ENCODE measurements at places on chromosomes 13 and 19. TPM values are rescaled to one million over a fixed set of nuclear protein-coding genes. Genes with fewer than 3 reads are reported as not detected.
A peak's percentile ranks its signal among the peaks of the same experiment; 100 is the strongest.

- H3K4me3 ChIP-seq: peak overlapping the region; percentile 92
- peak overlapping the region; percentile 69 for H3K27ac ChIP-seq
- peaks cover 19% of the 10 kb centered on the region for H3K4me1 ChIP-seq
Measured at GRCh38 chr19:8609279-8610040, 1.1 kb downstream of the ADAMTS10 start.

DNA sequence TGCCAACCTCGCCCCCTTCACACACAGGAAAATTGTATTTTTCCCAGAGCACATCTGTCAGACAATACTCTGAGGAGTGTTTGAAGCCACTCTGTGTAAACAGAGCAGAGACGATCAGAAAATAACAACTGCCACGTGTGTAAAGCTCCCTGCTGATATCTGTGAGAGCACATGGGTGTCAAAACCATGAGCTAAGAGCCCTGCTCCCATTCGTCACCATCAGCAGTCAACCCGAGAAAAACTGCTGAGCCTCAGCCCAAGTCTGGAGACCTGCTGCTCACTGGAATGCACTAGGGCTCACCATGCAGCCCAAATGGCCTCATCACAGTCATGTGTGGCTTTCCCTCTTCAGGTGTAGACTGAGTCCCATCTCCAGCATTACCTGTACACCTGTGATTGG, 304.1 kb downstream of the FGF14 start:
- no peaks in the 10 kb centered on the region for H3K4me1 ChIP-seq
- no peaks in the 10 kb centered on the region for H3K36me3 ChIP-seq
- H3K4me3 ChIP-seq: no peak overlapping the region
- peaks cover 4% of the 10 kb centered on the region for H3K27me3 ChIP-seq

GRCh38 chr19:10256551-10256950, 4.5 kb downstream of the MRPL4 start:
- H3K4me3 ChIP-seq: no peak overlapping the region
- DNase-seq: no peak
- H3K27ac ChIP-seq: no peak overlapping the region

- DNase-seq: no peak
- H3K4me3 ChIP-seq: no peak overlapping the region
- no peaks in the 10 kb centered on the region for H3K4me1 ChIP-seq
- H3K27ac ChIP-seq: no peak overlapping the region
Measured at GRCh38 chr19:50546527-50547221, 21.6 kb downstream of the LRRC4B start.

TMEM150B gene
- not detected for total RNA-seq

- peak overlapping the region; percentile 100 for H3K27ac ChIP-seq
- H3K36me3 ChIP-seq: peaks cover 18% of the 10 kb centered on the region
- no peak for DNase-seq
Measured at GRCh38 chr19:19459073-19459472, 53.6 kb downstream of the GATAD2A start.

GRCh38 chr13:41231786-41232185, 31.6 kb downstream of the MTRF1 start:
- no peaks in the 10 kb centered on the region for H3K27me3 ChIP-seq
- H3K27ac ChIP-seq: no peak overlapping the region
- peaks cover 8% of the 10 kb centered on the region for H3K4me1 ChIP-seq
- no peak overlapping the region for H3K4me3 ChIP-seq
- no peak for DNase-seq
- H3K36me3 ChIP-seq: peaks cover 35% of the 10 kb centered on the region

CBY2 gene
- not detected for total RNA-seq

GRIN3B gene
- total RNA-seq: not detected

GADD45GIP1 gene
- total RNA-seq: 37.1 TPM

DNA sequence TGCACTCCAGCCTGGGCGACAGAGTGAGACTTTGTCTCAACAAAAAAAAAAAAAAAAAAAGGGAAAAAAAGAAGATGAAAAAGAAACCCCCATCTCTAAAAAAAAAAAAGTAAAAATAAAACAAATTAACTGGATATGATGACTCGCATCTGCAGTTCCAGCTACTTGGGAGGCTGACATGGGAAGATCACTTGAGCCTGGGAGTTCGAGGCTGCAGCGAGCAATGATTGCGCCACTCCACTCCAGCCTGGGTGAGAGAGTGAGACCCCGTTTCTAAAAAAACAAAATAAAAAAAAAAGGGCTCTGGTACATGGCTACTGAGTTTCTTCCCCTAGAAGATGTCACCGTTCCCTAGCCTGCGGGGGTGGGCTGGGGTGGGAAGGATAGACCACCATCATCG, 2.4 kb upstream of the CATSPERG start:
- no peaks in the 10 kb centered on the region for H3K27me3 ChIP-seq
- peaks cover 5% of the 10 kb centered on the region for H3K36me3 ChIP-seq
- H3K4me1 ChIP-seq: peaks cover 6% of the 10 kb centered on the region
- H3K27ac ChIP-seq: no peak overlapping the region
- H3K4me3 ChIP-seq: no peak overlapping the region
- no peak for DNase-seq

GRCh38 chr19:49772850-49773432, 6.1 kb downstream of the AP2A1 start:
- H3K4me3 ChIP-seq: no peak overlapping the region
- H3K4me1 ChIP-seq: peaks cover 24% of the 10 kb centered on the region
- H3K36me3 ChIP-seq: peaks cover 4% of the 10 kb centered on the region

GRCh38 chr19:33063753-33064457, 783 bp downstream of the RHPN2 start:
- peaks cover 37% of the 10 kb centered on the region for H3K27me3 ChIP-seq
- H3K4me1 ChIP-seq: no peaks in the 10 kb centered on the region
- no peaks in the 10 kb centered on the region for H3K36me3 ChIP-seq
- H3K27ac ChIP-seq: no peak overlapping the region
- no peak for DNase-seq

GRCh38 chr19:7744199-7744786, 3.0 kb downstream of the CD209 start:
- peaks cover 5% of the 10 kb centered on the region for H3K36me3 ChIP-seq
- H3K4me1 ChIP-seq: peaks cover 14% of the 10 kb centered on the region
- H3K27ac ChIP-seq: no peak overlapping the region
- no peak overlapping the region for H3K4me3 ChIP-seq

KCNN1 gene
- 0.34 TPM for total RNA-seq

TTC9B gene
- total RNA-seq: not detected

FREM2 gene
- total RNA-seq: not detected

PIAS4 gene
- total RNA-seq: 26.3 TPM

GRCh38 chr19:57771417-57771816, 1.9 kb downstream of the ZNF586 start:
- H3K4me1 ChIP-seq: peaks cover 32% of the 10 kb centered on the region
- H3K27ac ChIP-seq: peak overlapping the region; percentile 52
- no peaks in the 10 kb centered on the region for H3K27me3 ChIP-seq
- H3K4me3 ChIP-seq: peak overlapping the region; percentile 92
- peaks cover 81% of the 10 kb centered on the region for H3K36me3 ChIP-seq
- no peak for DNase-seq

GRCh38 chr13:44212633-44213396, 160.8 kb upstream of the SERP2 start:
- H3K27ac ChIP-seq: no peak overlapping the region
- no peak overlapping the region for H3K4me3 ChIP-seq
- DNase-seq: no peak
- no peaks in the 10 kb centered on the region for H3K27me3 ChIP-seq
- H3K36me3 ChIP-seq: no peaks in the 10 kb centered on the region

DNA sequence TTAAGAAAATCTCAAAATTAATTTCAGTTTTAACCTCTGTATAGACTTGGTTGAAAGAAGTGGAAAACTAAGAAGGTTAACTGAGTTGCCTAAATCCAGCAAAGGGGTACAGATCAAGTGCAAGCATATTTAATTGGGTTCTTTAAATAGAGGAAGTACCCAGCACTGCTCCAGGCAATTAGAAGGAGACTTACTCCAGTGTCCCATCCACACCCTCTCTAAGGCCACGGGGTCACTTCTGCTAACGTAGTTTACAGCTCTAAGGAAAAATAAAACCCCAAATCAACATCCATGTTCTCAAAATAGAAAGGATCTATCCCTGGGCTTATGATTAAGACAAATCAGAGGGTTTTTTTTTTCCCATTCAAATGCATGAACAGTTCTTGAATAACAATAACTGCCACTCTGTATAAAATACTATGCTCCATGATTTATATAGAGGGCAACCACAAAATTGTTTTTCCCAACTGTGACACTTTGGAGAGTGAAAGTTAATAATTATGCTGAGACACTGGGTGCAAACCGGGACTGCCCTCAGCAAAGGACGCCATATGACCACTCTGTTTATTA, 4.6 kb downstream of the FRY start:
- no peak overlapping the region for H3K27ac ChIP-seq
- H3K4me3 ChIP-seq: no peak overlapping the region
- peaks cover 7% of the 10 kb centered on the region for H3K4me1 ChIP-seq

GRCh38 chr19:58007285-58007684, 4.7 kb upstream of the ZNF606 start:
- H3K27ac ChIP-seq: no peak overlapping the region
- H3K36me3 ChIP-seq: peaks cover 68% of the 10 kb centered on the region
- peaks cover 25% of the 10 kb centered on the region for H3K4me1 ChIP-seq
- H3K4me3 ChIP-seq: no peak overlapping the region

- peaks cover 39% of the 10 kb centered on the region for H3K4me1 ChIP-seq
- DNase-seq: no peak
- peak overlapping the region; percentile 99 for H3K4me3 ChIP-seq
- H3K27me3 ChIP-seq: no peaks in the 10 kb centered on the region
- peaks cover 11% of the 10 kb centered on the region for H3K36me3 ChIP-seq
Measured at GRCh38 chr19:11989112-11989456, 24.2 kb downstream of the ZNF763 start.

SIGLEC9 gene
- total RNA-seq: 1.3 TPM

LGALS7 gene
- total RNA-seq: not detected

- H3K4me3 ChIP-seq: peak overlapping the region; percentile 68
- peaks cover 5% of the 10 kb centered on the region for H3K36me3 ChIP-seq
- peaks cover 83% of the 10 kb centered on the region for H3K27me3 ChIP-seq
- peaks cover 18% of the 10 kb centered on the region for H3K4me1 ChIP-seq
- H3K27ac ChIP-seq: peak overlapping the region; percentile 93
Measured at GRCh38 chr19:38213911-38214625, 10.0 kb downstream of the DPF1 start.

GRCh38 chr19:29546583-29547190, 20.9 kb downstream of the VSTM2B start:
- H3K27ac ChIP-seq: no peak overlapping the region
- peaks cover 11% of the 10 kb centered on the region for H3K27me3 ChIP-seq
- no peaks in the 10 kb centered on the region for H3K4me1 ChIP-seq
- H3K4me3 ChIP-seq: no peak overlapping the region
- no peak for DNase-seq

IL11 gene
- total RNA-seq: not detected

DNA sequence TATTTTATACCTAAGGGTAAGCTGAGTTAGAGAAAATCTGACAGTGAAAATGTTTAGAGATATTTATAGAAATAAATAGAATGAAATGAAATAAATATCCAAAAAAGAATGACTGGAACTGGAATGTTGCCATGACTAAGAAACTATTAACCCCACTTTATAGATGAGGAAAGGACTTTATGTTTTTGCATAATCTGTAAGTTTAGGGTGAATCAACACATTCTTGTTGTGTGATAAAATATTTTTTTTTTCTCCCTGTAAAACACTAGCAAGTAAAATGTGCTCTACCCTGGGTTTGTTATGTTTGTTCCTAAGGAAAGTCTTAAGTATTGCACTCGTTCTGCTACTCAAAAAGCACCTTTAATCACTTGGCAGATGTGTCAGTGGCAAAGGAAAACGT, 83.8 kb upstream of the KL start:
- H3K36me3 ChIP-seq: peaks cover 3% of the 10 kb centered on the region
- no peak overlapping the region for H3K4me3 ChIP-seq
- no peak overlapping the region for H3K27ac ChIP-seq
- no peaks in the 10 kb centered on the region for H3K4me1 ChIP-seq

WTIP gene
- total RNA-seq: 0.23 TPM

ADAMTSL5 gene
- total RNA-seq: 1.1 TPM

DNA sequence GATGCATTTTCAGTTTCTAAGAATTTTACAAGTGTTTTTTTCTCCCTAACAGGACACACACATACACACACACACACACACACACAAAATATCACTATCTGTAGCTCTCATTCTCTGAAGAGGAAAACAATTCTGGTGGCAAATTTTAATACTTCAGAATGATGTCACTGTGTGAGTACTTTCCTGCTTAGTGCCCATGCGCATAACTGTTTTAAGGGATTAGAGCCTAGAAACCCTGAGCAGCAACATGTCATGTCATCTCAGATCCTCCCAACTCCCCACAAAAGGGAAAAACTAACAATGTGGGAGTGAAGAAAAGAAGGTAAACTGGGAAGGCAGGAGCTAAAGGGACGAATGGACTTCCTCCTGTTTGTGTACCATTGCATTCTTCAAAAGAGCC, 401.2 kb downstream of the SPRY2 start:
- no peaks in the 10 kb centered on the region for H3K36me3 ChIP-seq
- DNase-seq: no peak
- H3K27me3 ChIP-seq: no peaks in the 10 kb centered on the region
- H3K4me3 ChIP-seq: no peak overlapping the region
- no peak overlapping the region for H3K27ac ChIP-seq

- H3K27me3 ChIP-seq: peaks cover 3% of the 10 kb centered on the region
- no peaks in the 10 kb centered on the region for H3K36me3 ChIP-seq
- no peaks in the 10 kb centered on the region for H3K4me1 ChIP-seq
- no peak overlapping the region for H3K4me3 ChIP-seq
Measured at GRCh38 chr13:44904967-44905366, 84.3 kb downstream of the NUFIP1 start.

DNA sequence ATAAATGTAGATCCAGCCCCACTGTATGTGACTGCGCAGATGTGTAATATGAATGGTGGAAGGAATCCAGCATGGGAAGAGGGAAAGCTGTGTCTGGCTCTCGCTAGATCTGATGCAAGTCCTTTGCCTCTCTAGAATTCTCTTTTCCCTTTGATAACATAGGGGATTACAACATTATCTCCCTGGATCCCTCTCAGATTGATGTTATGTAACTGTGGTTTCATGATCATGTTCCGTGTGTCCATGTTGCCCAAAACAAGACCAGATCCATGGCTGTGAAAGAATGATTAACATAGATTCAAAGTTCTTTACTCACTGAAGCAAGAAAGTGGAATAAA, 184.0 kb upstream of the UBL3 start:
- H3K36me3 ChIP-seq: no peaks in the 10 kb centered on the region
- peaks cover 3% of the 10 kb centered on the region for H3K27me3 ChIP-seq
- H3K27ac ChIP-seq: no peak overlapping the region
- DNase-seq: no peak
- H3K4me1 ChIP-seq: no peaks in the 10 kb centered on the region

PRTN3 gene
- total RNA-seq: not detected

FFAR1 gene
- not detected for total RNA-seq

- peaks cover 49% of the 10 kb centered on the region for H3K27me3 ChIP-seq
- H3K36me3 ChIP-seq: no peaks in the 10 kb centered on the region
- peak; percentile 23 for DNase-seq
Measured at GRCh38 chr19:30666301-30666803, 294.2 kb downstream of the ZNF536 start.

RGL3 gene
- not detected for total RNA-seq

C2CD4C gene
- 0.12 TPM for total RNA-seq

GFY gene
- total RNA-seq: not detected

TSSK6 gene
- 3.1 TPM for total RNA-seq

DNA sequence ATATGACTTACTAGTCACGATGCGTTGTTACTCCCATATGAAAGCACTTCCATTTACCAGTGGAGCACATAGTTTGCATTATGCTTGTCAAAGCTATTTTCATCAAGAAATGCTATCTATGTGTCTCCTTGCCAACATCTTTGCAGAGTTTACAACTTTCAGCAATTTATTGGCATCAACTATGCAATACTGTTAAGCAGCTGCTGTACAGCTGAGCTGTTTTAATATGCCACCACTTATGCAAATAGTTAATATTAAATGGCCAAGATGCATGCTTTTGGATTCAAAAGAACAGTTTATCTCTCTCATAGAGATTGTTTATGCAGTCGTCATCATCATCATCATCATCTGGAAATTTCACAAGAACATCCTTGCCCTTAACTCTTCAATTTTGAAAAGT, 67.9 kb upstream of the KLF5 start:
- peaks cover 7% of the 10 kb centered on the region for H3K36me3 ChIP-seq
- no peak overlapping the region for H3K4me3 ChIP-seq
- no peaks in the 10 kb centered on the region for H3K4me1 ChIP-seq
- no peaks in the 10 kb centered on the region for H3K27me3 ChIP-seq
- no peak for DNase-seq
